Stimulated activated CD4-positive, alpha-beta T cell treated with anti-CD3 and anti-CD28 coated beads, Interleukin-15, amount 100 ng/mL, for 1 hour (primary cell): ENCODE measurements at places on chromosomes 5 and 9.

DNA sequence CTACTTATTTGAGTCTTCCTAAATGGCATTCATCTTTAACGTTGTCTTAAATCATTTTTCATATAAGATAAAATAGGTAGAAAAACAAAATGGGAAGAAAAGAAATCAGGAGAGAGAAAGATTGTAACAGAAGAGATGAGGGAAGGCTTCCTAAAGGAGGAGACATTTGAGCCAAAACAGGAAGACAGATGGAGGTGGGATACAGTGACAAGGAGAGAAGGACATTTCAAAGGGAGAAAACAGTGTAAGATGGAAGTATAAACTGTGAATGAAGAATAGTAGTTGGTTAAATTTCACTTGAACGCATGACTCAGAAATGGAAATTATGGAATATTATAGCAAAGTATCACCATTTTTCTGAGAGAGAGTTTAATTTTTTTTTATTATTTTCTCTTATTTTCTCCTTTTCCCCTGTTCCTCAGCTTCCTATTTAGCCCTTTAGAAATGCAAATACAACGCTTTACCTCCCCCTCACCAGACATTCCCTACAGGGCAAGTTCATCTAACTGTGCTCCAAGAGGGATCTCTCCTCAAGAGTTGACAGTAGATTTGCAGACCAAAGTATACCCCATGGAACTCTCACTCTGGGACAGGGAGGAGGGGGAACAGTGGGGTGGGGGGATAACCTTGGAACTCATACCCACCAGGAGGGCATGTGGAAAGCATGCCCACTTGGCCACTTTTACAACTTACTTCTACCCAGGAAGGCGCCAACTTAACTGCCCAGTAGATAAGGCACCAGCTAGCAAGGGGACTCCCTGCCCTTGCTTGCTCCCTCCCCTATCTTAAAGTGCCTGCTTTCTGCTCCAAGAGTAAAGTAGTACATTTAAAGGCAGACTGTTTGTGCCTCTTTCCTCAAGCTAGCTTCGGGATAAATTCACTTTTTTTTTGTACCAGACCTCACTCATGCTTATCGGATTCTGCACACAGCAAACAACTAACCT is 304.7 kb upstream of the POU5F2 start:
- DNase-seq, result no peak

DNA sequence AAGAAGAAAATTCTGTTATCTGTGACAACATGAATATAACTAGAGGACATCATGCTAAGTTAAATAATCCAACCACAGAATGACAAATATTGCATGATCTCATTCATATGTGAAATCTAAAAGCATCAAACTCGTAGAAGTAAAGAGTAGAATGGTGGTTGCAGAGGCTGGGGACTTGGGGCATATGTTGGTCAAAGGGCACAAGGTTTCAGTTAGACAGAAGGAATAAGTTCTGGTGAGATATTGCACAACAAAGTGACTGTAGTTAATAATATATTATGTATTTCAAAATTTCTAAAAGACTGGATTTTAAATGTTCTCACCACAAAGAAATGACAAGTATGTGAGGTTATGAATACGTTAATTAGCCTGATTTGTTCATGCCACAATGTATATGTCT is 24.8 kb downstream of the GRIA1 start:
- DNase-seq, result no peak

GRCh38 chr9:123005964-123006363 is 27.5 kb upstream of the GPR21 start:
- no peak for DNase-seq

- DNase-seq, result no peak
Measured at GRCh38 chr5:93476251-93476742, 104.7 kb downstream of the NR2F1-AS1 start.

- no peak for DNase-seq
Measured at GRCh38 chr9:97403746-97404316, 8.1 kb upstream of the TDRD7 start.

- no peak for DNase-seq
Measured at GRCh38 chr5:152379331-152379730, 25.7 kb downstream of the NMUR2 start.

- no peak for DNase-seq
Measured at GRCh38 chr5:2023196-2023595, 140.5 kb upstream of the IRX4 start.

- DNase-seq, result no peak
Measured at GRCh38 chr5:143896966-143897365, 85.0 kb downstream of the HMHB1 start.

- peak; percentile 9 for DNase-seq
Measured at GRCh38 chr5:43514471-43514815, 505 bp downstream of the C5orf34 start.

- no peak for DNase-seq
Measured at GRCh38 chr5:122937914-122938313, 92.5 kb downstream of the SNX24 start.

- DNase-seq, result no peak
Measured at GRCh38 chr5:60077292-60077691, 183.8 kb upstream of the PDE4D start.

- no peak for DNase-seq
Measured at GRCh38 chr9:96193236-96193755, 108.7 kb downstream of the HSD17B3 start.

- no peak for DNase-seq
Measured at GRCh38 chr5:151703227-151703626, 16.5 kb upstream of the SPARC start.

DNA sequence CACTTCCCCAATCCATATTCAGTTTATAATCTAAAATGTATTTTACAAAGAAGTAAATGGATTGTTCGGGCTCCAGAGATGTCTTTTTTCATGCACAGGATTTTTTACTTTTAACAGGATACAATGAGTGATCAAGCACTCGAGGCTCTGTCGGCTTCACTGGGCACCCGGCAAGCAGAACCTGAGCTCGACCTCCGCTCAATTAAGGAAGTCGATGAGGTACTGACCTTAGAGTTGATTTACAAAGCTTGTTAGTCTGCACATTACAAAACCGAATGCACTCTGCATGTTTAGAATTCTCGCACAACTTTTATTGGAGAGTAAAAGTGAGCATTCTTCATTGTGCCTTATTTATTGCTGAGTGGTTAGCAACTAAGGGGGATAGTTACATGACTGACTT is 65.2 kb downstream of the ERAP1 start:
- no peak for DNase-seq

GRCh38 chr5:181198905-181199519 is 6.0 kb downstream of the TRIM7 start:
- DNase-seq, result no peak

- DNase-seq, result no peak
Measured at GRCh38 chr9:127883959-127884358, 6.5 kb upstream of the AK1 start.

- DNase-seq, result peak; percentile 30
Measured at GRCh38 chr5:126676195-126676624, 75.5 kb downstream of the PHAX start.
